ENCODE measurements at places on chromosomes 6 and 20.

DNA sequence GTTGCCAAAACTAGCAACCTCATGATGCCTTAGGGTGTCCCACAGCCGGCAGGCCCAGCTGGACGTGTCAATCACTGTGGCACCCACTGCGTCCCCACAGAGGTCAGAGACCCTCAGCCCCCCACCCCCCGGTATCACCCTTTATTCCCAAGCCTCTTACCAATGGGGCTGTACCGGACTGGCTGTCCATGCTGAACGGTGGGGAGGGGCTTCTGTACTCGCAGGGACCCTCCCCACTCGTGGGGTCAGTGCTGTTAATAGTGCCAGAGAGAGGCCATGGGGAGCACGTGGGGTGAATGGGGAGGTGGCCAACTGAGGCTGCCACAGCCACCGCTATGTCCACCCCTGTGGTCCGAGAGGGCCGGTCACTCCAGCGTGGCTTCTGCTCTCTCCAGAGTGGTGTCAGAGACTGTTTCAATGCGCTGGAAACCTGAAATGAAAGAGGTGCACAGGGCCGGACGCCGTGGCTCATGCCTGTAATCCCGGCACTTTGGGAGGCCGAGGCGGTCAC lies 68.6 kb downstream of the THBS2 start:
- no peak for DNase-seq

GRCh38 chr6:55449225-55449624 lies 122.0 kb downstream of the GFRAL start:
- DNase-seq: no peak

DNA sequence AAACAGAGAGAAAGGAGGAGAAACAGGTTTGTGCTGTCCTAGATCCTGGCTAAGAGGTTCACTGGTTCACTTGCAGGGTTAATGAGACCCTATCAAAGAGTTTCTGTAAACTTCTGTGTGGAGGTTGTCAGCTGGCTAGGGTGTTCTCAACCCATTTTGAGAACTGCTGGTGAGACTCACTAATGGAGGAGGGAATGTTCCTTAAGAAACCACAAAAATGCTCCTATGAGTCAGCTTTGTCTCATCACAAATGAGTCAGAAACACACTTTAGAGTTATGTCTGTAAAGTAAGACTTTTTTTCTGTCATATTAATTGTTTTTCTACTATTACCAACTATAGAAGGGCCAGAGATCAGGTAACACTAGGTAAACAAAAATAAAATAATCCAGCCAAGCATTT lies 884.4 kb downstream of the PHF3 start:
- DNase-seq: peak; percentile 59

GRCh38 chr6:89047473-89047872 lies 33.1 kb upstream of the PNRC1 start:
- peak; percentile 27 for DNase-seq

DNA sequence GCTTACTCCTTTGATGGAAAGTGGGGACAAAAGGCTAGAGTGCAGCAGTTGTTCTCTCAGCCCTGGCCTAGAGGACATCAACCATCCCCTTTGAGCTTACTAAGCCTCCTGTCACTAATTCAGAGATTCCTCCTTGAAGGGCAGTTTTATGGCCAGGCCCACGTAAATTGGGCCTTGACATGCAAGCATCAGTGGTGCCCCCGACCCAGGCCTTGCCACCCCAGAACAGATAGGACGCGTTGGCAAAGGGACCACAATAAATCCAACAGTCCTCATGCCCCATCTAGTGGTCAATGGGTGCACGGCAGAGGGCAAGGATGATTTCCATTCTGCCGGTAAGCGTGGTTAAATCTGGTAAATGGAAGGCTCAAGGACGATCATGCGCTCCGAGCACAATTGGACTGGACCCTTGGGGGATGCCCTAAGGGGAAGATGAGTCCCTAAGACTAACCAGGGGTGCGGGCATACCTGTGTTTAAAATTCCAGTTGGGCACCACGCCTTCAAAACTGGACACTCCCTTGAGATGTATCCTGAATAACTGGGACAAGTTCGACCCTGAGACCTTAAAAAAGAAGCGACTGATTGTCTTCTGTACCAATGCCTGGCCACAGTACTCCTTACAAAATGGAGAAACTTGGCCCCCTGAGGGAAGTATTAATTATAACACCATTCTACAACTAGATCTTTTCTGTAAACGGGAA lies 32.6 kb downstream of the CEP85L start:
- peak; percentile 66 for DNase-seq

DNA sequence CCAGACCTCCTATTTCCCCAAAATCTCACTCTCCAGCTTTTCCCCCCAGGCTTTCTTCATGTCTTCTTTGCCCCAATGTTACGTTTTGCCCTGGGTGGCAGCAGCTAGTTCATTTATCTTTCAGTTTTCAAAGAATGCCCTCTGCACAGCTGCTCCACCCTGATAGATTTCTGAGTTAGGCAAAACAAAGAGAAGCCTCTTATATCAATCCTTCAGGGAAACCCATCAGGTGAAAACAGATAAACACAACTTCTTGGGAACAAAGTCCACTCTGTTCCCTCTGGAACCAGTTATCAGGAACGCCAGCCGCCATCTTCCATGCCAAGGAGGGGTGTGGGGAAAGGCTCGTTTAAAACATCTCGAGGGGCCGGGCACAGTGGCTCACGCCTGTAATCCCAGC lies 34.0 kb downstream of the ZBTB9 start:
- no peak for DNase-seq

Data from suppressor macrophage treated with lipopolysaccharide for 1 hour (primary cell).